ENCODE measurements at places on chromosomes 2 and 18.
A peak's percentile ranks its signal among the peaks of the same experiment; 100 is the strongest.

DNA sequence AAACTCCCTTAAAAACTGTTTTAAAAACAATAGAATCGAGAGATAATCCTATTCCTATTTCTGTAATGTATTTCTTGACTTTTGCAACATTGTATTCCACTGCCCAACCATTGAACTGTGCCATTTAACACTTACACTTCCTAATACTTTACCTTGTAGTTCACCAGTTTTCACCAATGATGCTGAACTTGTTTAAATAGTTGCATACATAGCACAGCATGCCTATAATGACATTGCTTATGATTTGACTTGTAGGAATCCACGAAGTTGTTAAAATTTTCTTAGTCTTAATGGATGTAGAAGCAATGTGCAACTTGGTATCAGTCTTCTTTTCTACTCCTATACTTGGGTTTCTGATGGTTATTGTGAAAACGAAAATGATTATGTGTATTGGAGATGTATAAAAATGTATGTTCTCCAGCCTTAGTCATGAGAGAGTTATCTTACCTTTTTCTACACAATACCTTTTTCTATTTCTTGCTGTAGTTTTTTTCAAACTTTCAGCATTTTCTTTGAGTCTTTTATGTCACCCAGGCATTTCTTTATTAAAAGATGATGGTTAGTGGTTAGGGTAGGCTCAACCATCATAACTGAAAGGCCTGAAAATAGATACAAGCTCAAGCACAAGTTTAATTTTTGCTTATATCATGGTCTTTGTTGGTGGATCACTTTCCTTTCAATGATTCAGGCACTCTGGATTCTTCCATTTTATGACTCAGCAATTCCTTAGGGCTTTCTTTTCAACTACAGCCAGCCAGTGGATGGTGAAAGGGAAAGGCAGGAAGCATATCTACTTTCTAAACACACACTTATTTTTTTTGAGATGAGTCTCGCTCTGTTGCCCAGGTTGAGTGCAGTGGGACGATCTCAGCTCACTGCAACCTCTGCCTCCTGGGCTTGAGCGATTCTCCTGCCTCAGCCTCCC is 9.4 kb downstream of the GPD2 start:
- no peak for DNase-seq

GRCh38 chr18:49178736-49179135 is 228.0 kb upstream of the SMAD7 start:
- DNase-seq, result peak; percentile 11

- no peak for DNase-seq
These were observed 819.7 kb upstream of the ZEB2 start for GRCh38 chr2:145339646-145340045.

DNA sequence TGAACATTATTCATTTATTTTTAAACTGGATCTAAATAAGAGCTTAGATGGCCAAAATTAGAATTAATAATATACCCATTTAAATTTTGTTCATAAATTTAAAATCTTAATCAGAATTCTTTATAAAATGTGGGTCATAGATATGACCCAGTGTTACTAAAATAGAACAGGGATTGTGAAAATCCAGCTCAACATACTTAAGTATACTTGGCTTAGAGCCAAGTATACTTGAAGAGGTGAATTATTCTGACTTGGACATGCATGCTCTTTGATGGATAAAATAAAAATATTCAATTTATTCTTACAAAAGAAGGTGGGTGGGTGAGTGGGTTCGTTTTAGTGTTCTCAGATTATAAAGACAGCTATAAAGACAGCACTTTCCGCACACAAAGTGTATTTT is 70.7 kb downstream of the SPOPL start:
- no peak for DNase-seq

DNA sequence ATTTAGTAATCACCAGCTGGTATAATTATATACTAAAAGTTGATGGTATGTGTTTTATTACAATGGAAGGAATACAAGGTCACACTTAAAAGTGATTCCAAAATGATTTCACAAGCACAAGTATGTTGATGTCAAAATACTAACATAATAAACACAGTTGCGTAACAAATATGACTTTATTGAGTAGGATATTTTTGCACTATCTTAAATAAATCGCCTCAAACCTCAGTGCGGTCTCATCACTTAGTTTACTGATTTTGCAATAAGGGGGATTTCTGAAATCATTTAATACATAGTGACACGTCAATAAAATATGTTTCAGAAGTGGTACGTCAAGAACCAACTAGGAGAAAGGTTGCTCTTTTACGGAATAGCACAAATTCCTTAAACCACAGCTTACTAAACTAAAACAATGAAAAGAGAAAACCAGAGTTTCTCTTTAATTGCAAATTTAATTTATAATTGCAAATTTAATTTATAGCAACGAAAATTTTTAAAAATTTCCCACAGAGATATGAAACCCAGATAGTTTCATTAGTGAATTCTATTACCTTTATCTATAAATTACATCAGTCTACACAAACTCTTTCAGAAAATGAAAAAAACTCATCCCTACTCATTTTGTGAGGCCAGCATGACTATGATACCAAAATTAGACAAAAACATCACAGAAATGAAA is 304.0 kb upstream of the REG3G start:
- DNase-seq, result no peak

Measured in LoVo (cell line).